Right cardiac atrium (tissue), 5 donors: ENCODE measurements at places on chromosomes 1 and 21. TPM values are rescaled to one million over a fixed set of nuclear protein-coding genes. Genes with fewer than 3 reads are reported as not detected.

The LCE1E gene
- not detected for polyA plus RNA-seq

GRCh38 chr1:241813768-241814320, 34.2 kb upstream of the EXO1 start:
- no peak for DNase-seq

GRCh38 chr1:156592910-156593660, 1.5 kb downstream of the NAXE start:
- DNase-seq: no peak

GRCh38 chr1:93845538-93846205, 33.3 kb downstream of the DNTTIP2 start:
- no peak for DNase-seq

- DNase-seq: no peak
These were observed 6.4 kb upstream of the TMCO2 start for GRCh38 chr1:40241362-40241761.

DNA sequence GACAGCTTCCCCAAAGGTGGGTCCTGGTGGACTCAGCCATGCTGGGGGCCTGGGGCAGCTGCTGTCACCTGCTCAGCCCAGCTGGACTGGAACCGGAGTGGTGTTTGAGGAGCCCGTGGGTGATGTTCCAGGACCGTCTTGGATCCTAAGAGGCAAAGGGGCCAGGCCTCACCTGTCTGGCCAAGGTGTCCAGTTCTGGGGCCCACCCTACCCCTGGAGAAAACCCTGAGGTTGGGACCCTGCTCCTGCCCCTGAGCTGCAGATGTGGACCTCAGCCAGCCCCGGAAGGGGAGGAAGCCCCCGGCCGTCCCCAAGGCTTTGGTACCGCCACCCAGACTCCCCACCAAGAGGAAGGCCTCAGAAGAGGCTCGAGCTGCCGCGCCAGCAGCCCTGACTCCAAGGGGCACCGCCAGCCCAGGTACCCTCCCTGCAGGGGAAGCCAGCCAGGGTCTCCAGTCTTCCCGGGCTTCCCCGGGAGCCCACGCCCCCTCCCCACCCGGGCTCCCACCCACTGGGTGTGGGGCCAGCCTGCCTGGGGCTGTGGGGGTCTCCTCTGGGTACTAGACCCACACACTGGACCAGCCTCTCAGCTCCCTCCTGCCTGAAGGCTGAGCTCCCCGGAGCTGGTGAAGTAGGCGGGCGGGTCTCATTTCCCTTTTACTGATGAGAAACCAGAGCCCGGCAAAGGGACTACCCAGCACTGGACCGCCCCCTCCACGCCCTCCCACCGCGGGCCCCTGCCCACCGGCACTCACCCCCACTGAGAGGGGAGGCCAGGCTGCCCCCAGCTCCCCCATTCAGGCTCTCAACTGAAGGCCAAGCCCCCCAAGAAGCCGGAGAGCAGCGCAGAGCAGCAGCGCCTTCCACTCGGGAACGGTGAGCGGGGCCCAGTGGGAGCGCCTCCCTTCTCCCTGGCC, 1.3 kb downstream of the AIRE start:
- peak; percentile 37 for DNase-seq

DNA sequence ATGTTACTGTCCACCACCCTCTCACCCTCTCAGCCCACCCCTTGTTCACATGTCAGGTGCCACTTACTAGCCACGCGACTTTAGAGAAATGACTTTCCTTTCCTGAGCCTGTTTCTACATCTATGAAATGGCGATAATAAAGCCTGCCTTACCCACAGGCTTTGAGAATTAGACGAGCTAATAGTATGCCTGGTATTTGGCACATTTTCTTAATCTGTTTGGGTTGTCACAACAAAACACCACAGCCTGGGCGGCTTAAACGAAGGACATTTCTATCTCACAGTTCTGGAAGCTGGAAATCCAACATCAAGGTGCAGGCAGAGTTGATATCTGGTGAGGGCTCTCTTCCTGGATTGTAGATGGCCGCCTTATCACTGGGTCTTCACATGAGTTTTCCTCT, 273.9 kb upstream of the FMN2 start:
- no peak for DNase-seq

The CFHR5 gene
- polyA plus RNA-seq: not detected

The TTC39A gene
- 15.6 TPM for polyA plus RNA-seq

DNA sequence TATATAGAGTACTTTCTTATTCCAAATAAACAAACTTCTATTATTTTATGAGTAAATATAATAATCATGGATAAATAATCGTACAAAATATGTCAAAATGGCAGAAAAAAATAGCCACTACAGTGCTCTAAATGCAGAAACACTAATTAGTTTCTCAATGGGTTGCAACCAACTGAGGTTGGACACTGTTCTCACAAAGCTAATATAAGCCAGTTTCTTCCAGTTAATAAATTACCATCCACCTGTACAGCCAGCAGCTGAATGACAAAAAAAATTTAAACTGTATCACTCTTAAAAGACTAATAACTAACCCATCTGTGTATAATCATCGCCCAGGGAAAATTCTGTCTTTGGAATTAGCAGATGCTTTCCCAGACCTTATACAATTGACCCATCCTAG, 36.9 kb downstream of the GDAP2 start:
- no peak for DNase-seq

DNA sequence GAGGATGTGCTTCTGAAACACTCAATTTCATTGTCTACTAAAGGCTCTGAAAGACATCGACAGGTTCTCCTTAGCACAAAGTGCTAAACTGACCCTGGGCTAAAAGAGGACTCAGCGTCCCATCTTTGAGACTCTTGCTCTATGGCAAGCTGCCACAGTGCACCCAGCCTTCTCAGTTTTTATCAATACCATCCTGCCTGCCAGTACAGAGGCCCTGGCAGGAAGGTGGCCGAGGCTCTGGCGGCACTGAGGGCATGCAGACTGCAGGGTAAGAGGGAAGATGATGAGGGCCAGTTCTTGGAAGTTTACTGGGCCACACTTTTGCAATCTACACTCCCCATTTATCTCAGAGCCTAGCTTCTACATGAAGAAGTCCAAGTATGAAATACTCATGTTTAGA, 5.3 kb downstream of the OLFML2B start:
- DNase-seq: no peak

DNA sequence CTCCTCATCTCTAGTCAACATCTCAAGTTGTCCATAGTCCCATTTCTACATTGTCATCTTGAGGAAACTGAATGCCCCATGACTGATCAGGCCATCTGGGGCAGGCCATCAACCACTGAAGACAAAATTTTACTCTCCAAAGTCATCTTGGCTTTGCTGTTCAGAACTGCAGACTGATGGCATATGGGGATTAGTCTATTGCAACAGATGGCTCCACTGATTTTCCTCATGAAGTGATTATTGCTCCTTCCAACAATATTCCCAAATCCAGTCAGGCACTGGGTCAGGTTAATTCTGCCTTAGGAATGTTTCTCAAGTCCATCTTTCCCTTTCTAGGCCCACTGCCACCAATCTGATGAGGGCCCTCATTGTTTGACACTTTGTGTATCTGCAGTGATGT, 101.7 kb downstream of the ESRRG start:
- no peak for DNase-seq

GRCh38 chr1:101953623-101954022, 43.1 kb downstream of the OLFM3 start:
- DNase-seq: no peak

The PEX10 gene
- polyA plus RNA-seq: 16.0 TPM

The AMY2A gene
- polyA plus RNA-seq: not detected

The MAP1LC3C gene
- 0.25 TPM for polyA plus RNA-seq

DNA sequence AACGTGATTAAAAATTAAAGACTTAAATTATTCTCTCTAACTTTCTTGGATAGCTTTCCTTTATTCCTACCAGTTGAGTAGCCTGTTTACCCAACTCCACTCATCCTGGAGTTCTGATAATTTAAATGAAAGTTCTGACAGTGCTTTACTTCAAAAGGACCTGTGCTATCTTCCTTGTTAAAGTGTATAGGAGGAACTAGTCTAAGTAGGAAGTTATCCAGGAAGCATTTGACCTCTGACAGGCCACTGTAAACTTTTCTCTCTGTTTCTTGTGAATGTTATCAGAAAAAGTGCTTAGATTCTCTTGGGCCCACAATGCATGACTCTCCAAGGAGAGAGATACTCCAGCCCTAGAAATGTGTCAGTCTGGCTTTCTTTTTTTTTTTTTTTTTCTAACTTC, 9.2 kb downstream of the UAP1 start:
- no peak for DNase-seq

- peak; percentile 83 for DNase-seq
These were observed 771 bp downstream of the RABGAP1L start for GRCh38 chr1:174160109-174160473.

DNA sequence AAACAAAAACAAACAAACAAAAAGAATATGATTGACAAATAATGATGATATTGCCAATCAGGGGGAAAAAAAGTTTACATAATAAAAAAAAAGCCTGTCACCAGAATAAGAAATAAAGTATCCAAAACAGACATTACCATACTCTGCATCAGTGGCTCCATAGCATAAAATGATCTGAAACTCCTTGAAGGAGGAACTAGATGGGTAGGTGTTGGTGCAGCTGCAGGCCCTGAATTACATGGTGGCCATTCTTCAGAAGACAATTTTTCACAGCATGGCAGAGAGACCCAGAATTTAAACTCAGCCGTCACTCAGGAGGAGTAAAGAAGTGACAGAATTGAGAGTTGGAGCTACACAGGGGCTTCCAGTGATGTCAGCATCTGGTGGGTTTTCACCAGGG, 60.2 kb downstream of the GLUL start:
- no peak for DNase-seq

- DNase-seq: no peak
These were observed 100.1 kb upstream of the GADD45A start for GRCh38 chr1:67584938-67585337.

The EXTL1 gene
- polyA plus RNA-seq: 2.2 TPM

The HSD3B2 gene
- not detected for polyA plus RNA-seq

The FYB2 gene
- polyA plus RNA-seq: 0.79 TPM

DNA sequence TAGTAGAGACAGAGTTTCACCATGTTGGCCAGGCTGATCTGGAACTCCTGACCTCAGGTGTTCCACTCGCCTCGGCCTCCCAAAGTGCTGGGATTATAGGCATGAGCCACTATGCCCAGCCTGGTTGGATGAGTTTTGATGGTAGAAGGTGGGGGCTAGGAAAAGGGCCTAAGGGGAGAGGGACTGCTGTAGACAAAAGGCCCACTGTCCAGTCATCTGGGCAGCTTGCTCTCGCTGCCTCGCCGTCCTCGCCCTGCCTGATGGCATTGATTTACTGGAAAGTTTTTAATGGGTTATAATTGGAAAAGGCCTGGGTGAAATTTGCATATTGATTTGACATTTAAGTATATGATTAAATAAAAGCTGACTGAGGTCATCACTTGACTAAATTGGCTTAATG, 175.1 kb upstream of the CSF3R start:
- DNase-seq: no peak

DNA sequence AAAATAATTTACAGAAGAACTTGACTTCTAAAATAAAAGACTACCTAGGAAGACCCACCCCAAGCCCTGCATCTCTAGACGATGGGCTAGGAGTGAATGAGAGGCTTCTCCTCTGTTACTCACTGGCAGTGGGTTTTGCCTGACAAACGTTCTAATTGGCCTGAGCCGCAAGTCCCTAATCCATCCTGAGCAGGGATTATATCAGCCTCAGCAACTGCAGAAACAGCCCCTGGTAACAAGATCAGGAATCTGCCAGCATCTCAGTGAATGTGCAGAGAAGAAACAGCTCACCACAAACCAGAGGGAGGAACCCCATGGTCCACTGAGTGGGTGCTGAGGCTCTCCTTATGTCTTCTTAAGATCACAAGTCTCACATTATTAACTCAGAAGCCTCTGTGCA, 240.6 kb downstream of the BRINP2 start:
- DNase-seq: no peak

GRCh38 chr1:38208716-38209632, 162.4 kb upstream of the POU3F1 start:
- no peak for DNase-seq

The ZBTB17 gene
- 22.1 TPM for polyA plus RNA-seq

DNA sequence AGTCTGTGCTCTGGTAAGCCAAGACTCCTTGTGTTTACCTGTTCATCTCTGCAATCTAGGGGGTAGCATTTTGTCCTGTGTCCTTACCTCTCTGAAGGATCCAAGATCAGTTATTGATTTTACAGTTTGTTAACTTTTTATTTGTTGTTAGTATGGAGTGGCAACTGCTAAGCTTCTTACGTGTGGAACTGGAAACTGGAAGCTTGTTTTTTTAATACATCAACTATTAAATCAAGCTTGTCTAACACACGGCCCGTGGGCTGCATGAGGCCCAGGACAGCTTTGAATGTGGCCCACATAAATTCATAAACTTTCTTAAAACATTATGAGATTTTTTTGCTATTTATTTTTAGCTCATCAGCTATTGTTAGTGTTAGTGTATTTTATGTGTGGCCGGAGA, 29.2 kb upstream of the MPC2 start:
- DNase-seq: no peak

The UBE2U gene
- not detected for polyA plus RNA-seq

The RIIAD1 gene
- polyA plus RNA-seq: 11.8 TPM

- no peak for DNase-seq
These were observed 1.1 kb upstream of the RCSD1 start for GRCh38 chr1:167628741-167629515.

DNA sequence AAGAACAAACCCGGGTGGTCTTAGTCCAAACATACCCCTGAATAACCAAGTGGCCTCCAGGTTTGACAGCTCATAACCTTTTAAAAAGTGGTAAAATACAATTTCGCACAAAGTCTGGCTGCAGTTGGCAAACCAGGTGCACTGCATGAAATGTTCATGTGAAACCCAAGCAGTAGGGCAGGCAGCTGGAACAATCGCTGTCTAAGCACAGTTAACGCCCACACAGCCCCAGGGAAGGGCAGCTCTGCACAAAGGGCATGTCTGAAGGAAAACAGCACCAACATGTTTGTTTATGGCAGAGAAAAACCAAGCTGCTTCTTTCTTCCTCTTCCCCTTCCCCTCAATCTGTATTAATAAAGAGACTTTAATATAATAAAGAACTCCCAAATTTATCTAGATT, 49.5 kb downstream of the KIAA1614 start:
- no peak for DNase-seq

The CLCA1 gene
- not detected for polyA plus RNA-seq

GRCh38 chr1:247908766-247909165, 11.3 kb upstream of the OR2T8 start:
- DNase-seq: no peak

DNA sequence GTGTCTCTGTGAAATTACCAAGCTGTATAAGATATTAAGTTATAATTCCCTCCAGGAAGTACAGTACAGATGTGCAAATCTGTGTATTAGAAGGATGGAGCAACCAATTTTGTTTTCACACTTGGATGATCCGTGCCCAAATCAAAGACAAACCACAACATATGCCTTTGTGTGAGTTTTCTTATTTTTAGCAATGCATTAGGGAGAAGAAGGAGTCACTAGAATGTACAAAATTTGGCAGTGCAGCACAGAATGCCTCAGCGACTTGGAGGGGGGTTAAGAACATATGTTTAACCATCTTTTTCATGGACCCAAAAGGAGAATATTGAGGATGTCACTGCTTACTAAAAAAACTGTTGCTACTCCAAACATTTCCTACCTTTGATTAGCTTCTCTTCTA, 45.3 kb downstream of the DAB1 start:
- DNase-seq: no peak

DNA sequence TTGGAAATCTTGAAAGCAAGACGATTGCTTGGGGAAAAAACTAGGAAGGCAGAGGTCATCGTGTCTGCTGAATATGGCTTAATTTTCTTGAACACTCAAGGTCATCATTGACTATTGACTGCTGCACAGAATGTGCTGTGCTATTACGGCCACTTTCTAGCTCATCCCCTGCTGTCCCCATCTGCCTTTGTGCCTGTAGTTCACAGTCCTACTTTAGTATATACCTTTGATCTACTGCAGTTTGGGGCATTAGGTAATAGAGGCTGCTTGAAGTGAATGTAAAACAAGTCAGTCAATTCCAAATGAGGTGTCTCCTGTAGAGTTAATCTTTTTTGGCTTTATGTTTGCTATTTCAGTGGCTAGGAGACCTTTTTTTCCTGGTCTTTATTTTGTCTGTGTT, 8.3 kb downstream of the RAB4A start:
- no peak for DNase-seq
